ENCODE measurements at places on chromosomes 12 and 14.

GRCh38 chr14:94097091-94097490 lies 13.4 kb upstream of the IFI27 start:
- no peak for DNase-seq

DNA sequence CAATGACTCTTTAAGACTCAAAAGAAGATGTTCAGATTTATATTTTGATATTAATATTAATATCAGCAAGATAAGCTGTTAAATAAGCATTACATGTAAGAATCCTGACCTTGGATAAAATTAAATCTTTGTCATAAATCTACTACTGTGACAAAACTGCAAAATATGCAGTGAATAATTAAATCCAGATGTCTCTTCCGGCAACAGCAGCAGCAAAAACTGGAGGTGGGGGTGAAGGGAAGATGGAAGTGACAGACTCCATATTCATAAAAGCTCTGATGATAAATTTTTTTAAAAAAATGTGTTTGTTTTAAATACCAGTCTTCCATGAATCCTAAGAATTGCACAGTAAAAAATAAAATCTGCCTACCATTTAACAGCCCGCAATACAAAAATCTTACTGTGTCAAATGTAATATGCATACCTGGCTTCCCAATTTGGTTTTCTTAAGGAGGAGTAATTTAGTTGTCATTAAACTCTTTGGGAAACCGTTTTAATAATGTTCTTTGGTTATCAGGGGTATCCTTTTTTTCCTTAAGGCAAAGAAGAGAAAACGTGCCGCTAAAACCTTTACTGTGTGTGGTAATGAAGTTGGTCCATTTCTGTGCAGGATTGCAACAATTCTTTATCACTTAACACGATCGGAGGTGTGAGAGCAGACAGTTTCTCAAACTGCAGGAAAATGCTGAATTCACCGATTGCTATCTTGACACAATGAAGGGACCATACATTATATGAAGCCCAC lies 478.2 kb downstream of the DIO2 start:
- no peak for DNase-seq

- no peak for DNase-seq
Measured at GRCh38 chr14:73503648-73504047, 12.9 kb downstream of the RIOX1 start.

- no peak for DNase-seq
Measured at GRCh38 chr14:103209054-103209453, 85.8 kb downstream of the TNFAIP2 start.

DNA sequence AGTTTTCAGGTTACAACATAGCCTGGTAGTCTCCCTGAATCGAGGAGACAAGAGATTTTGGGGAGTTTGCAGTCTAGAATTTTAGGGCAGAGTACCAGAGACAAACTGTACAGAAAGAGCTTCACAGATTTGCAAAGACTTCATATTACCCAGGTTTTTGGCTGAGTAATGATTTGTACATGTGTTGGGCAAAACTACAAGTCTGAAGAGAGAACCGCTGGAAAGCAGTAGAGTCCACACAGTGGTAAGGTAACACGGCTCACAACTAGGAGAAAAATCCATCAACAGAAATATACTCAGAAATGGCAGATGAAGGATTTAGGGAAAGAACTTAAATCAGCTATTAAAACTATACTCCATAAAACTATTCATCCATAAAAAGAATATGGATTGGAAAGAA lies 25.7 kb downstream of the FBXO33 start:
- DNase-seq: no peak

DNA sequence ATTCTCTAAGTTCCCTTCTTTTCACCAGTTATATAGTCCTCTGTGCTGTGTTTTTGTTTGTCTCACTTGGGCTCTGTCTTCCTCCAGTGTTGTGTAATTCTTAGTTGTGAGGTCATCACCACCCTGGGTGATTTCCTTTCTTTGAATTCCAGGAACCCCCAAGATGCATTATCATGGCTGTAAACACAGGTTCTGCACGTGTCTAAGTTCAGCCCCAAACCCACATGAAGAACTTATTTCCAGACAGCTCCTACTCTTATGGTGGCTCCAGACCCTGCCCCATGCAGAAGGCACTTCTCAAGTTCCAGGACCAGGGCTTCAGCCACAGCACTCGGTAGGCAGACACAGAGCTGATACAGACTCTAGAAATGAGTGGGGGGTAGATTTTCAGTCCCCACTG lies 560.5 kb downstream of the BCL11B start:
- DNase-seq: no peak

DNA sequence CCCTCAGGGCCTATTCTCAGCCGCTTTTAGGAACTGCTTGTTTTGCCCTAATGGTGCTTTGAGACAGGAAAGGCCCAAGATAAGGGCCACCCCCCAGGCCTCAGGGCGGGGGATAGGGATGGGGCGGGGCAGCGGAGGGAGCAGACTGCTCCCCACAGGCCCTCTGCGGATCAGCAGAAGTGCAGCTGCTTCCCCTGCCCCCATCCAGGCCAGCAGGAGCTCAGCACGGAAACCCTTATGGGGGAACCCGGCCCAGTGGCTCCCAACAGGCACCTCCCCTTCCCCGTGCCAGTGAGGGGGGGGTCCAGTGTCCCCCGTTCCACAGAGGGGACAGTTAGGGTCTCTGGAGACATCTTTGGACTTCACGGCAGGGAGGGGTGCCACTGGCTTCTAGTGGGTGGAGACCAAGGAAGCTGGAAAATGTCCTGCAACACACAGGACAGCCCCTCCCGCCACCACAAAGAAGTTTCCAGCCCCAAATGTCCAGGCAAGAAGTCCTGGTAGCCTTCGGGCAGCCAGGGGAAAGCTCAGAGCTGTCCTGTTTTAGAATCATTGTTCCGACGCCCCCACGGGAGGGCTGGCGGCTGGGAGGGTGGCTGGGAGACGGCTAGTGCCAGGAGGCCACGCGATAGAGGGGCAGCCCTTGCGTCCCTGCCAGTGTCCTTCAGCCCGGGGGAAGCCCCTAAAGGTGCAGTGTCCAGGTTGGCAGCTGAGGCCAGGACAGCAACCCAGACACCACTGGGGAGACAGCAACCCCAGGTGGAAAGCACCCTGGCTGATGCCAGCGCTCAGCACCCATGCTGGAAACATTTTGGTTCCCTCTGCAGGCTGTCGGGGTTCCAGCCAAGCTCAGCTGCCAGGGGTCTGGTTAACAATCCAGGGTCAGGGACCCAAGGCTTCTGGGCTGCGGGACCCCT lies 10.4 kb upstream of the GPR132 start:
- DNase-seq: peak; percentile 93

DNA sequence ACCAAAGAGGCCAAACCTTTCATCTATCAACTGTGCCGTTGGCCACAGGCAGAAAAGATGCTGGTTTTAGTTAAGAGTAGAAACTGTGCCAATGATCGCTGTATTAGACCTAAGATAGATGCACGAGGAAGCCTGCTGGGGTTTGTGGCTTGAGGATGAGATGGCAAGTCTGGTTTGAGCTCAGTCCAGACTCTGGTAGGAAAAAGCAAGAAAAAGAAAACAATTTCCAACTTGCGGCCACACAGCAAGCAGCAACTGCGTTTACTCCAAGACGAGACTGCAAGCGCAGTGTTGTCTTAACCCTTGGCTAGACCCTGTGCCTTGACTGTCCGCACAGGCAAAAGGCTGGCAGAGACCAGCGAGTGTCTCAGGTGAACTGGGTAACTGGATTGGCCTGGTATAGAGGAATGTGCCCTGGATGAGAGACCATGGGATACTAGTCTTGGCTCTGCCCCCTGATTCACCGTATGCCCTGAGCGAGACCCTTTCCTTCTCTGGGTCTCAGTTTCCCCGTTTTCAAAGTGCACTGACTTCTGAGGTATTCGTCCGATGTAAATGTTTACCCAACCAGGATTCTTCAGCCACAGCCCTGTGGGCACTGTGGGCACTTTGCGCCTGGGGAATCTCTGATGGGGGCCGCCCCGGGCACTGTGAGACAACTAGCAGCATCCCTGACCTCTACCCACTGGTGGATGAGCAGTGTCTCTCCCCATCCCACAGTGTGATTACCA lies 113.4 kb downstream of the DICER1 start:
- DNase-seq: no peak

GRCh38 chr14:53180272-53181221 lies 27.4 kb upstream of the DDHD1 start:
- DNase-seq: no peak

DNA sequence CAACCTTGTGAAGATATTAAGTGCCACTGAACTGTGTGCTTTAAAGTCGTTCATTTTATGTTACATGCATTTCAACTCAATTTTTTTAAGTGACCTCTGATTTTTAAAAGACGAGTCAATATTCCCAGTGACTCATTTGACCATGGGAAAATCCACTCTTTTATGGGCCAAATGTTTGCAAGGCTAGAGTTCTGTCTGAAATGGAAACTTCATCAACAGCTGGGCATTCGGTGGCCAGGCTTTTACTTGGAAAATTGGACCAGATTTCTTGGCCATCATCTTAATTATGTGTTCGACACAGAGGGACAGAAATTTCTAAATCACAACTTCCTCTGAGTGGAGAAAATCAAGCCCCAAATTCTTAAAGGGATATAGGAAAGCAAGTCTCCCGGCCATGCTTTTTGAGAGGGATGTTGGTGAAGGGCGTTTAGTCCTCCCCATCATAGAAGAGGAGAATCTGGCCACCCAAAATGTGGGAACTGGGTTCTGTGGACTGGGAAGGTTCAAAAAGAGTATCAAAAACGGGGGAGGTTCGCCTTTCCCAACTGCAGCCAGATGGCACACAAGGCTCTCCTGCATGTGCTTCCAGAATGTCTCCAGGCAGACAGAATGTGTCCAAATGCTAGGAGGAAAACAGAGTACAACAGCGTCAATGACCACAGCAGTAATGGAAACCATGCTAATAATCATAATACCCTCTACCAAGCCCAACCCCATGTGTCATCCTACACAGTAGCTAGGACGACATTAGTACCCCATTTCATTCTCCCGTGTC lies 40.9 kb upstream of the FZD10 start:
- no peak for DNase-seq

- no peak for DNase-seq
Measured at GRCh38 chr12:112645586-112645985, 146.0 kb upstream of the RPH3A start.

GRCh38 chr14:95545515-95546168 lies 10.8 kb downstream of the GLRX5 start:
- DNase-seq: no peak

DNA sequence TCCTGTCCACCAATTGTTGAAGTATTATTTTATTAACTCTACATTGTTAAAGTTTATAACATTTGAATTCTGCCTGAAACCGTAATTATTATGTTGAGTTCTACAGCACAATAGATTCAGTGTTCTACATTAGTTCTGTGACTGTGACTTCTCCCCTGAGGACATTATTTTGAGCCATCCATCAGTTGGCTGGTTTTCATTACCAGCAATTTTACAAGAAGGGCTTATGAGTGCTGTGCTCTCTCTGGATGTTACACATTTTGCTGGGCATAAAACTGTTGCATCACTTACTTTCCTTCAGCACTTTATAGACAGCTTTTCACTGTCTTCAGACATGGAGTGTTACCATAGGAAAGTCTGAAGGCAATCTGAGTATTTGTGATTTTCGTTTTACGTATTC lies 118.2 kb upstream of the KITLG start:
- DNase-seq: no peak

GRCh38 chr12:114668886-114669288 lies 15.1 kb downstream of the TBX3 start:
- DNase-seq: no peak

DNA sequence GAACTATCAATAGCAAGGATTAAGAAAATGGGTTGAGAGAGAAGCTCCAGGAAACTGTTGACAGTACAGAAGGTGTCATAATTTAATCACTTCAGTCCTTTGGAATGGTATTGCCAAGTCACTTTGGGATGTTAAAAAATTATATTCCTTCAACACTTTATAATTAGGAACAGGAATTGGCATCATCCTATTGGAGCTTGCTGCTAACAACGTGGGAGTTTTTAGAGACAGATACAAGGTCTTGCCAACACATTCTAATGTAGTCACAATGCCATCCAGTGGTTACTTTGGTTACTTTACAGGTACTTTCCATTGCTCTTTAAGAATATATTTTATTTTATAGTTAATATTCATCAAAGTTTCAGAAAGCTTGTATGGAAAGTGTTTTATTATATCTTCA lies 310.1 kb downstream of the SYT1 start:
- DNase-seq: no peak

DNA sequence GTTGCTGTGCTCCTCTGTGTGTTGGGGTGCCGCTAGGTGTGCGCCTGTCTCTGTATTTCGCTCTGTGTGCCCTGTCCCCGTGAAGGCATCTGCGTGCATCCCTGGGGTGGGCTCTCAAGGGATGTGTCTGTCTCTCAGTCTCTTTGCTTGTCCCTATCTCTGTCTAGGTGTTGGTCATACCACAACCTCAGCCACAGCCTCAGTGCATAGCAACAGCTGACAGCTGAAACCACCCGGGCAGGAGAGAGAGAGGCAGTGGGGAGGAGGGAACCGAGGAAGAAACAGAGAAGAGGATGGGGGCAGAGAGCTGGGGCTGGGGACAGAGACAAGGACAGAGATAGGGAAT lies 953 bp upstream of the NXPH4 start:
- no peak for DNase-seq

- DNase-seq: peak; percentile 15
Measured at GRCh38 chr12:119544765-119545625, 48.6 kb upstream of the TMEM233 start.

- DNase-seq: no peak
Measured at GRCh38 chr14:32597771-32598170, 268.7 kb downstream of the AKAP6 start.

DNA sequence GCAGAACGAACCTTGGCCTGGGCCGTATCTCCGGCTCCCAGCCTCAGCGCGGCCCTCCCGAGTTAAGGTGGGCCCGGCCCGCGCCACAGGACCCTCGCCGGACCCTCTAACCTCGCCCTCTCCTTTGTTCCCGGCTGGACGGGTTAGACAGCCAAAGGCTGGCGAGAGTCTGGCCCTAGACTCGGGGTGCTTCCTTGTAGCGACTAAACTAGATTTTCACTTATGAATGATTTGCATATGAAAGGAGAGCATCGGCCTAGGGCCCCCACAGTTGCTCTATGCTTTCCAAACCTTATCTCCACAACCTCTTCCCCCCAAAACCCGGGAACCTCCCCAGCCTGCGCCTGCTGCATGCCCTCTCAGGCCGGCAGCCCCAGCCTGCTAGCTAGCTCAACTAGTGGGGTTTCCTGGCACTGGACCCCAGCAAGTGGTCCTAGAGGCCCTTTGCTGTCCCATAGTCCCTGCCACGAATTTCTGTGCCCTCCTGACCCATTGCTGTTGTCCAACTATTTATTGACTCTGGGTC lies 2.0 kb downstream of the HOXC5 start:
- no peak for DNase-seq

DNA sequence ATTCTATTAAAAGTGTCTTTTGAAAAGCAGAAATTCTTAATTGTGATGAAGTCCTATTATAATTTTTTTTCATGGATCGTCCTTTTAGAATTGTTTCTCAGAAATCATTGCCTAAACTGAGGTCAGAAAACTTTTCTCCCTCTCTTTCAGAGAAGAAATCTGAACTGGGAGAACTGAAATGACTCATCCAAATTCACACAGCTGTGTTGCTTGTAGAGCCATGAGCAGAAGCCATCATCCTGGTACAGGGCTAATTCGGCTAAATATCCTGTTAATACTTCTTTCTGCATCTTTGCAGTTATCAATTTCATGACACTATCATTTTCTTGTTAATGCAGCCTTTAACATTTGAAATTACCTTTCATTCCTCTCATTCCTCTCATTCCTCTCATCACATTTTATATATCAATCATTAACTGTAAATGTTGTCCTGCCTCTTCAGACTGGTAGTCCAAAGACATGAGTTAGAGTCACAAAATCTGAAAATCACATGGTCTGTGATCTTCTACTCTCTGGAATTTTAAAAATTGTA lies 15.5 kb downstream of the SLC15A5 start:
- no peak for DNase-seq
